ENCODE measurements at places on chromosomes 5 and 9.

DNA sequence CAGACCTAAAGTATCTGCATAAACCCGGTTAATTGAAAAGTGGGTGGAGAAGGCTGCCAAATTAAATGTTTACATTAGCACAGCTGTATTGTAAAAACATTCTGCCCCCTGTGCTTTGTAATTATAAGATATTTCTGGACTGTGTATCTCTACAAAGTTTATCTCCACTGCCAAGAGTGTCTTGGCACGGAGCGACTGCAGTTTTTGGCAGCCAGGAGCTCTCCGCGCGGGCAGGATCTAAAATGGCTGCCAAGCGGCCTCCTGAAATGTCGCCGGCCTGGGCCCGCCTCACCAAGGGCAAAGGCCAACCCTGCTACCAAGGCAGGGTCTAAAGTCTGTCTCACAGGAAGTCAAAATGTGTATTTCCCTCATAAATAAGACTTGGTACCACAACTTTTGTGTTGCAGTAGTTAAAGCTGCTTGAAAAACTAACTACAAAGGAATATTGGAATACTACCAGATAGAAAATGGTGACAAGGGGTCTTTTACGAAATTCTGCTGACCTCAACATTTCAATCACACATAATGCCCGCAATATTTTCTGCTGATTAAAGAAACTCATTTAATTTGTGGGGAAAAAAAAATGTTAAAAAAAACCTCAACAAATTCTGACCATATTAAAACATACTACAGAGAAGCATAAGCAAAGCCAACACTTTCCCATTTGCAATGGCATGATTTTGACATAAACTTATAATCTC, 110.4 kb downstream of the NFIB start:
- no peaks in the 10 kb centered on the region for H3K4me1 ChIP-seq
- no peaks in the 10 kb centered on the region for H3K36me3 ChIP-seq
- no peak overlapping the region for H3K27ac ChIP-seq
- no peak for DNase-seq
- no peak overlapping the region for H3K4me3 ChIP-seq

DNA sequence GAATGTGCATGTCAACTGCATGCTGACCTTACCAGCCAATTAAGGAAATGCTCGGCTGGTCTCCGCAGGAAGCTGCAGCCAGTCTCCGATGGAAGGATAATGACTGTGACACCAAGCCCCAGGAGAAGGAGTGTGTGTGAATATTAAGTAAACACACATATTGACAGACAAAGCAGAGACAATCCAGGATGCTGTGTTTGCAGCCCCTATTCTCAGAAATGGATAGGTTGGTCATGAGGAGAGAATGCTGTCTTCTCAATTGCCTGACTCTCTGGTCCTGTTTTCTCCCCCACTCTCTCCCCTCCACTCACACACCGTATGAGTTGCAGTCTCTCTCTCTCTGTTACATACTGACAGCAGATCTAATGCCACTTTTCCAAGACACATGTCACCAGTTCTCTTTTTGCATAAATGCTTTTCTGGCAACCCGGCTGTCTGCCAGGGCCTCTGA, 85.7 kb downstream of the EPB41L4A start:
- peaks cover 10% of the 10 kb centered on the region for H3K27me3 ChIP-seq
- H3K27ac ChIP-seq, result no peak overlapping the region
- no peak overlapping the region for H3K4me3 ChIP-seq
- no peaks in the 10 kb centered on the region for H3K36me3 ChIP-seq
- DNase-seq, result no peak

DNA sequence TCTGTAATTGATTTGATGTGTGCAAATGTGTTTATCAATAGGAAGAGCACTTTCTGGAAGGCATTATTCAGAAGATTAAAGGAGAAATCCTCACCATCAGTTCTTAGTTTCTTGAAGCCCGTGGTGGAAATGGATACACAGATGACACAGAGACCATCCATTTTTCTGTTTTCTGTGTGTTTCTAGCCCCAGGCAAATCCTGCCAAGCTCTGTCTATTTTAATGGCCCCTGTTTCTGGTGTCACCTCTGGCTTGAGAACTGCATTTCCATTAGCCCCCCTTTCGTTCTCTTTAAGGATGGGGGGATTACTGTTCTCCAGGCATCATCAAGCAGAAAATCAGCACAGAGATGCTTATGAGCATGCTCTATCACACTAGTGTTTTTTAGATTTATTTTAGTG, 37.3 kb downstream of the DAPK1 start:
- peaks cover 3% of the 10 kb centered on the region for H3K36me3 ChIP-seq
- DNase-seq, result no peak
- peak overlapping the region; percentile 56 for H3K4me3 ChIP-seq
- H3K4me1 ChIP-seq, result peaks cover 39% of the 10 kb centered on the region
- H3K27ac ChIP-seq, result peak overlapping the region; percentile 55
- peaks cover 2% of the 10 kb centered on the region for H3K27me3 ChIP-seq

DNA sequence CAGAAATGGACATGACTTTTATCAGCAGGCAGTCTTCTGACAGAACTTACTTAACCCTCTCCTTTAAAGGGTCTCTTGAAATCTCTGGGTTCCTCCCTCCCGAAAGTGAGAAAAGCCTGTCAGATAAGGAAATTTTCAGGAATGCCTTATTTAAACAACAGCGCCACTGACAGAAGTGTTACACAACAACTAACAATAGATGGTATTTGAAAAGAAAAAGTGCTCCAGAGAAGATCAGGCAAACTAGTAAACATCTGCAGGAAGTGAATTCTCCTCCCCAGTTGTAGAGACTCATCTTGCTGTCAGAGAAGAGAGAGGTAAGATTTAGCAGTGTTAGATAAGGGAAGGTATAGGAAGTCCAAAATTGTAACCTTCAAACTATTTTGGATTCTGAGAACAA, 107.2 kb upstream of the NFIL3 start:
- no peak overlapping the region for H3K4me3 ChIP-seq
- no peak overlapping the region for H3K27ac ChIP-seq
- H3K27me3 ChIP-seq, result peaks cover 36% of the 10 kb centered on the region
- no peaks in the 10 kb centered on the region for H3K36me3 ChIP-seq

DNA sequence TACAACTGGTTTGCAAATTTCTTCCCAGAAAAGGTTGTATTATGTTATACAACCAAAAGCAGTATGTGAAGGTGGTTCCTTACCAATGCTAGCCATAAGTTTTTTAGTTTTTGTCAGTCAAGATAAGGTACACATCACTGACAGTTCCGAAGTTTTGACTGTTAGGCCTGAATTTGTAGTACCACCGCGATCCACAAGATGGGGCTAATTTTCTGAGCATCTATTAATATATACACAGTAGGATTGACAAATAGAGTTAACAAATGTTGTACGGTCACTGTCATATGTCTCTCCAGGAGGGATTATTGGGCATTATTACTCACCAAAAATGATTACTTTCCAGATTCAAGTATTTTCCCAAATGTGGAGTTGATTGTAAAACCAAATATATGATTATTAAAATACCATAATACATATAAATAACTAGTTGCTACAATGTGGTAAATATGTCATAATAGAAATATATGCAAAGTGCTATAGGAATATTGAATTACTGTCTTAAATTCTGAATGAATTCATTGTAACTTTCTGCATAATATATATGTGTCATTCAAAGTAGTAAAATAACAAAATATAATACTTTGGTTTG, 28.4 kb upstream of the LRRC19 start:
- DNase-seq, result peak; percentile 46
- H3K27me3 ChIP-seq, result no peaks in the 10 kb centered on the region
- H3K36me3 ChIP-seq, result no peaks in the 10 kb centered on the region
- no peak overlapping the region for H3K27ac ChIP-seq

GRCh38 chr5:171906066-171906570, 100.3 kb downstream of the FBXW11 start:
- H3K27me3 ChIP-seq, result no peaks in the 10 kb centered on the region
- peaks cover 6% of the 10 kb centered on the region for H3K36me3 ChIP-seq
- peak overlapping the region; percentile 58 for H3K4me3 ChIP-seq
- no peak for DNase-seq

DNA sequence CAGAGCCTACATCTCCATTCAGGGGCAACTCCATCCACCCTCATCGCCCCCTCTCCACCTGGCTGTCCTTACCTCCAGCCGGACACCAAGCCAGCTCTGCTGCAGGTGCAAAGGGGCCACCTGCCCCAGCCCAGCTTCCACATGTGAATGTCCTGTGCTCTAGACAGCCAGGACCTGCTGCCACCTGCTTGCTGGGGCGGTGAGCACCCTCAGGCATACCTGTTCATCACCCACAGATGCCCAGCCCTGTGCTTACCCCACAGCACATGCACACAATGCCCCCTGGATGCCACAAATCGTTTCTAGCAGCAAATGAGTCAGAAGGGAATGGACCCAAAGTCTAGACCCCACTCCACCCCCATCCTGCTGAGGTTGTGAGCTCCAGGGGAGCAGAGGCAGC, 13.3 kb upstream of the NKD2 start:
- peaks cover 14% of the 10 kb centered on the region for H3K4me1 ChIP-seq
- peaks cover 17% of the 10 kb centered on the region for H3K27me3 ChIP-seq
- H3K4me3 ChIP-seq, result no peak overlapping the region
- H3K27ac ChIP-seq, result no peak overlapping the region
- DNase-seq, result no peak

DNA sequence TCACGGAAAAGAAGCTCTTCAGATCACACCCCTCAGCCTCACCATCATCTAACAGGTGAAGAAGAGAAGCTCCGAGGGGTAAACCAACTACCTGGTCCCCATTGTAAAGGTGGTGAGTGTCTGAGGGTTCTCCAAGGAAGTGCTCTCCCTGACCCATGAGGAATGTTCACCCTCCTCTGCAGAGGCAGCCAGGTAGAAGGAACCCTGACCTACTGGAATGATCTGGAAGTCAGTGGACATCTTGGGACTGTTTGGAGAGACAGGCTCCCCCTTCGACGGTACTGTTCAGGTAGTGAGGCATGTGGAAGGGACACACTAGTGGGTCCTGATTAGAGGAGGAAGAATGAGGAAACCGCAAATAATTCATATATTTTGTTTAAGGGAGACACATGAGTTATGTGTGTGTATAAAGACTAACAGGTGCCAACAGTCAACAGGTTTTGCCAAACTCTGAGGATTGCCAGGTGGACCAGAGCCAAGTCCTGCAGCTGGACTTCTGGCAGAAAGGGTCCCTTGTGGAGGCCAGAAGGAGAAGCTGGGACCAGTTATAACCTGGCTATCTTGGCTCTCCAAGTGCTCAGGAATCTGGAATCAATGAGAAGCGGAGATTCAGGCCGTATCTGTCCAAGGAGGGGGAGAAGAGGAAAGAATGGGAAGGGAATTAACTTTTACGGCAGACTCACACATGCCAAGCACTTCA, 3.0 kb upstream of the ZBTB34 start:
- peaks cover 38% of the 10 kb centered on the region for H3K27me3 ChIP-seq
- no peak for DNase-seq
- no peak overlapping the region for H3K27ac ChIP-seq

- no peak for DNase-seq
- H3K27me3 ChIP-seq, result no peaks in the 10 kb centered on the region
- H3K27ac ChIP-seq, result no peak overlapping the region
- no peak overlapping the region for H3K4me3 ChIP-seq
- H3K4me1 ChIP-seq, result no peaks in the 10 kb centered on the region
Observed at GRCh38 chr5:109161914-109162683, 247.7 kb downstream of the PJA2 start.

DNA sequence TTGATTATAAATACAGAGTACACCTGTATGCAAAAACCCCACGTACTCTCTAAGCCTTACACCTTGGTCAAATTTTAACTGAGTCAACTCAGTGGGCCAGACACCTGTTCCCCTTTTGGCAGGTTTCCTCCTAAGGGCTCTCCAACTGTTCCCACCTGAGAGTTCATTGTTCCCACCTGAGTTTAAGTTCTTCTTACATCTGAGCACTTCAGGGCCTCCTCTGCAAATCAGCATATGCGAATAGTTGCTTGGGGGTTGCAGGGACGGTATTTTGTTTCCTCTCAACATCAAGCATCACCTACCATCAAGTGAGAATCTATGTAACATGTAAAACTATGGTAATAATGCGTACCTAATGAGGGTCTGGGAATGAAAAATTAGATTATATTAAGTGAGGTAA, 300.0 kb downstream of the PIK3R1 start:
- H3K27me3 ChIP-seq, result peaks cover 10% of the 10 kb centered on the region
- no peak overlapping the region for H3K27ac ChIP-seq
- DNase-seq, result no peak
- no peaks in the 10 kb centered on the region for H3K4me1 ChIP-seq
- no peaks in the 10 kb centered on the region for H3K36me3 ChIP-seq
- no peak overlapping the region for H3K4me3 ChIP-seq

GRCh38 chr5:104904561-104904960, 1342.0 kb upstream of the NUDT12 start:
- no peak overlapping the region for H3K27ac ChIP-seq
- no peaks in the 10 kb centered on the region for H3K36me3 ChIP-seq
- no peak overlapping the region for H3K4me3 ChIP-seq
- no peaks in the 10 kb centered on the region for H3K27me3 ChIP-seq
- no peaks in the 10 kb centered on the region for H3K4me1 ChIP-seq
- no peak for DNase-seq

GRCh38 chr5:60372786-60373185, 327.2 kb downstream of the DEPDC1B start:
- no peak for DNase-seq
- H3K27ac ChIP-seq, result no peak overlapping the region
- H3K27me3 ChIP-seq, result no peaks in the 10 kb centered on the region
- no peak overlapping the region for H3K4me3 ChIP-seq
- no peaks in the 10 kb centered on the region for H3K4me1 ChIP-seq

GRCh38 chr5:73447530-73448462, 781 bp downstream of the FOXD1 start:
- no peaks in the 10 kb centered on the region for H3K36me3 ChIP-seq
- H3K27me3 ChIP-seq, result peaks cover 75% of the 10 kb centered on the region
- peak overlapping the region; percentile 42 for H3K27ac ChIP-seq
- peaks cover 27% of the 10 kb centered on the region for H3K4me1 ChIP-seq
- peak overlapping the region; percentile 84 for H3K4me3 ChIP-seq

- no peak overlapping the region for H3K27ac ChIP-seq
- H3K27me3 ChIP-seq, result no peaks in the 10 kb centered on the region
- no peak overlapping the region for H3K4me3 ChIP-seq
Observed at GRCh38 chr5:84032324-84032723, 311.7 kb upstream of the HAPLN1 start.

- no peak overlapping the region for H3K4me3 ChIP-seq
- no peak overlapping the region for H3K27ac ChIP-seq
- no peak for DNase-seq
- peaks cover 16% of the 10 kb centered on the region for H3K36me3 ChIP-seq
Observed at GRCh38 chr9:132056717-132057560, 22.7 kb downstream of the MED27 start.

DNA sequence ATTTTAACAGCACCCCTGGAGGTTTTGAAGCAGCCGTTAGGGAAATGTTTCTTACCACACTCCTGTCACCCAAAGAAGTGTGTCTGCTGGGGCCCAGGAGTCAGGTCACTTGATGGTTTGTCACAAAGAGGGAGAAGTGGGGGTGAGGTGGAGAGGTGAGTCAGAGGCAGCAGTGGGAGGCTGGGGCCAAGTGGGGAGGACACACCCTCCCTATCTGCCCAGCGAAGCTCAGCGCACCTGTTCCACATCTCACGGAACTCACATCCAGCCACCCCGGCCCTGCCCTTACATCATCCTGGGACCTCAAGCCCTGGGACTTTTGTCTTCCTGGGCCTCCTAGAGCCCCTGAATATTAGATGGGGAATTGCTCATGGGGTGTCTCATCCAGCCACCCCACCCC, 171.1 kb upstream of the SMIM23 start:
- H3K4me3 ChIP-seq, result no peak overlapping the region
- H3K36me3 ChIP-seq, result no peaks in the 10 kb centered on the region

Data from activated T-cell treated with anti-CD3 and anti-CD28 coated beads, Interleukin-2, amount 50 U/mL, for 72 hours (primary cell).